Activated naive CD8-positive, alpha-beta T cell treated with anti-CD3 and anti-CD28 coated beads, Interleukin-2, amount 50 U/mL, for 24 hours (primary cell): ENCODE measurements at places on chromosomes 2 and 18.
A peak's percentile ranks its signal among the peaks of the same experiment; 100 is the strongest.

GRCh38 chr2:237874585-237875161 lies 15.2 kb downstream of the RAMP1 start:
- no peak for DNase-seq

GRCh38 chr2:95299961-95300360 lies 2.8 kb downstream of the KCNIP3 start:
- no peak for DNase-seq

GRCh38 chr2:119846021-119846420 lies 86.3 kb downstream of the PTPN4 start:
- no peak for DNase-seq

DNA sequence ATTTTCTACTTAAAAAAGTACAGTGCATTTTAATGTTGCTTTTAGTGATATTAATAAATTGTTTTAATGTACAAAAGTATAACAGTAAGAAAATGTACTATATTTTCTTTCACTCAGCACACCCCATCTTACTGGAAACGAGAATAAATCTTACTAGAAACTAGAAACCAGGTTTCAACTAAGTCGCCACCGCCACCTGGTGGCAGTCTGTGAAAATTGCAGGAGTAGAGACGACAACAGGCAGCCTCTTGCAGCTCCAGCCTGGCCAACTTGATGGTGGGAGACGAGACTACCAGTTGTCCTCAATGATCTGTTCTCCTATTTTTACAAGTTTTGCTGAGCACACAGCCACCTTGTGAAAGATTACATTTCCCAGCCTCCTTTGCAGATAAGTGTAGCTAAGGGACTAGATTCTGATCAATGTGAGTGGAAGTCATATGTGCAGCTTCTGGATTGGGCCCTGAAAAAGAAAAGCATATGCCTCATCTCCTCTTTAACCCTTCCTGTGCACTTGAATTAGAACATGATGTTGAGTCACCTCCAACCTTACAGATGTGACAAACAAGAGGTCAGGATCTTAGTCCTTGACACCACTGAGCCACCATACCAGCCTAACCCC lies 8.7 kb downstream of the OTOF start:
- DNase-seq, result peak; percentile 73

GRCh38 chr2:78029392-78029995 lies 507.3 kb upstream of the LRRTM4 start:
- DNase-seq, result no peak

DNA sequence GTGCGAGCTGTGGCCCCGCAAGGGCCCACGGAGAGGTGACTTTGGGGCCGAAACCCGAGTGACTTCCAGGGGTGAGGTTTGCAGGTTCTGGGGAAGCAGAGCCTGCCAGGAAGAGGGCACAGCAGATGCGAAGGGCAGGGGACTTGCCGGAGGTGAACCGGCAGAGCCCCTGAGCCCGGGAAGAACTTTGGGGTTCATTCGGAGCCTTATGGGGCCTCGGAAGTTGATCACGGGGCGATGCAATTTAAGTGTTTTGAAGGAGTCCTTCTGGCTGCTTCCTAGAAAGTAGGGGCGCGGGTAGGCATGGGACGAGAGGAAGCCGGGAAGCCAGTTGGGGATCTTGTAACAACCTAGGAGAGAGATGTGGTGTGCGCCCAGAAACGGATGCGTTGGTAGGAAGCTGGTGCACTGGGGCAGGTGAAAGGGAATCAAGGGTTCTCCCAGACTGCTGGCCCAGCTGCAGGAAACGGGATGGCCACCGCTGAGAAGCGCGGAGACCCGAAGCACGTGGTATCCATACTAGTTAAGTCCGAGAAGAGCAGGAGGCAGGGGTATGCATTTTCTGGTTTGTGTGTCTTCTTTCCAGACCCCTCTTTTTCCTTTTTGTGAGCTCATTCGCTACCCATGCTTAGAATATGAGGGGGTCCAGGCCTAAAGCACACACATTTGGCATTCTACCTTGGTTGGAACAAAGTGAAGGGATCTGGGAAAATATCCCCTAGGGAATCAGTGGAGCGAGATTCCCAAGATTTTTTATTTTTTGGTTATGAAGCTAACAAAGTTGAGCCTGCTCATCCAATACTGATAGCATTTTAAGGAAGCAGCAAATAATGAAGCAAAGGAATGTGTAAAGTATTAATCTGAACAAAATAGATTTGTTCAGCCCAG lies 758 bp downstream of the SCLY start:
- DNase-seq, result peak; percentile 36

GRCh38 chr2:11676640-11677039 lies 6.6 kb upstream of the NTSR2 start:
- DNase-seq, result no peak

GRCh38 chr18:8779251-8779650 lies 73.9 kb downstream of the MTCL1 start:
- DNase-seq, result no peak

DNA sequence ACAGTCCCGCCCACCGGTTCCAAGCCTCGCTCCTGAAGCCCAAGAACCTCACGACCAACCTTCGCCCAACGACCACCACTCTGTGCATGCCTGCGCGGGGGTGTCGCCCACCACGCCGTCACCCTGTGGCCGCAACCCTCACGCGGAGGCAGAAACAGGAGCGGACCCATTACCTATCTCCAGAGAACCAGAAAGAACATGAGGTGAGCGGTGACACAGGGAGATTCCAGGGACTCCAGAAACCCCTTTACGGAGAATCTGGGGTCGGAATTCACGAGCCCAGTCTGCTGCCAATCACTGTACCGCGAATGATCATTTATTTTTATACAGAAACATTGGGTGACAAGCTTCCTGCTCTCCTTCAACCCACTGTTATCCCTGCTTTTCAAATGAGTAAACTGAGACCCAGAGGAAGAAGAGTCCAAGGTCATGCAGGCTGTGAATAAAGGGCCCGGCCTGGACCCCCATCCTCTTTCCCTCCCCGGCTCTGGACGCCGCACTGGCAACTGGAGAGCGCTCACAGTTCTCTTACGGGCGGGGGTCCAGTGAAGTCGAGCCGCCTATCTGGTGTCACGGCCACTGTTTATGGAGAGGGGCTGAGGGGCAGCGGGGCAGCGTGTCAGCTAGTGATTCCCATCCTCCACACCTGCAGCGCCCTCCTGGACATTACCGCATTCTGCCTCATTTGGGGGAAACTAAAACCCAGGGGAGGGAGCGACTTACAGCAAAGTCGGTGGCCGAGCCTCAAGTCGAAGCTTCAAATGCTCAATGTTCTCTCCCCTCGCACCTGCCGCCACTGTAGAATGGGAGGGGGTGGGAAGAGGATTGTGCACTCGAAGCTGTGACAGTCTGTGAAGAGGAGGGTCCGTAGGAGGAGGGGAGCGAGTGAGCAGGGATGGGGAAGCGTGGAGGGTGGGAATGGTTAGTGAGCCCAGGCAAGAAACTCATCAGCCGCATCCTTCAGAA lies 723 bp upstream of the SLC30A3 start:
- no peak for DNase-seq

DNA sequence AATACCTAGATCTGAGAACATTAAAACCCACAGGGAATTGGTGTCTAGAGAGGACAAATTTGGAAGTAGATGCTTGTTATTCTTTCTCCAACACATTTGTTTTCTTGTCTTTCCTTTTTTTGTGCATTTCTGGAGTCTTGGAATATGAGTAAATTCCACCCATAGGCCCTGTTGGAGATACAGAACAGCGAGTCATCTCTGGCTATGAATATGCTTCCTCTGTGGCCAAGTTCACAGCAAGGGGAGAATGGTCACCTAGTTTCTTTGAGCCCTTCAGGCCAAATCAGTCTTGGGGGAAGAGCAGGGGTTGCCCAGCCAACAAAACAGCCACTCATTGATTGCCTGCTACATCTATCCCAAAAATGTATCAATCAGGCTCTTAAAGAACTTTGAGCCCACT lies 31.3 kb downstream of the SP140L start:
- DNase-seq, result no peak

- DNase-seq, result no peak
Measured at GRCh38 chr2:25032094-25032493, 9.8 kb upstream of the EFR3B start.

DNA sequence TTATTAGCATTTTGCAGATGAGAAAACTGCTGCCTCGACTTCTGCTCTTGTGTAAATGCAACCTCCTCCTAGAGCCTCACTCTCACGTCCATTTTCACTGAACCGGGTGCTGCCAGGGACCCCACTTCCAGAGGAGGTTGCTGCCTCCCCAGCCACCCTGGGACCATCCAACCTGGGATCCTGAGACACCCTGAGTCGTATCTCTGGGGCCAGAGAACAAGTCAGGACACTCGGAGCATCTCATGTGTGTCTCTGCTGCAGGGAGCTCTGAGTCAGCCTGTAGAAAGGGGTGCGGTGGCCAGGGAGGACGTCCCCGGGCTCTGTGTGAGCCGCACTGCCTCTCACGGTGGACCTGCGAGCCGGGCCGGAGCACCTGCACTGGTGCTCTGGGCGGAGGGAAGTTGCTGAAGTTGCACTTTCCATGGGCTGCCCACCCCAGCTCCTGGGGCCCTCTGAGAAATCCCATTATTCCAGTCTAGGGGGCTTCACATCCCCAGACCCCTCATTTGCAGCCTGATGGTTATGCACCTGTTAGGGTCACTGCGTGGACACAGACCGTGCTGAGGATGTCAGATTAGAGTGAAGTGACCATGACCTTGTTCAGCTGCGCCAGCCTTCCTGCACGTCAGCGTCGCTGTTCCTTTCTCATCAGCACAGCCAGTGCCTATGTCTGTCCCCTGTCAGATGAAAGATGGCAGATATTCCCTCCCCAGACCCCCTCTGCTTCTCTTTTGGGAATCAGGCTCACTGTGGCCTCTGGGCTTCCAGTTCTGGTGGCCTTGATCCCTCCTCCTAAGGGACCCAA lies 230.4 kb downstream of the KLHL29 start:
- DNase-seq, result no peak

- DNase-seq, result no peak
Measured at GRCh38 chr2:158045362-158045761, 56.3 kb upstream of the UPP2 start.

- DNase-seq, result no peak
Measured at GRCh38 chr2:179825494-179825893, 35.9 kb downstream of the ZNF385B start.

GRCh38 chr2:37872192-37872750 lies 52.8 kb upstream of the RMDN2 start:
- no peak for DNase-seq

GRCh38 chr2:196046123-196046917 lies 22.3 kb downstream of the DNAH7 start:
- no peak for DNase-seq

DNA sequence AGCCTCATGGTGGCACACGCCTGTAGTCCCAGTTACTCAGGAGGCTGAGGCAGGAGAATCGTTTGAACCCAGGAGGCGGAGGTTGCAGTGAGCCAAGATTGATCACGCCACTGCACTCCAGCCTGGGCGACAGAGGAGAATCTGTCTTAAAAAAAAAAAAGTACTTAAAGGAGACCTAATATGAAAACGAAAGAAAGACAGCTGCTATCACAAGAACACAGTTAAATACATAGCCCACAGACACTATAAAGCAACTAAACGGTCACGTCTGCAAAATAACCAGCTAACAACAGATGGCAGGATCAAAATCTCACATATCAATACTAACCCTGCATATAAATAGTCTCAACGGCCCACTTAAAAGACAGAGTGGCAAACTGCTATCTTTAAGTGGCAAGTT lies 43.9 kb upstream of the TACR1 start:
- DNase-seq, result no peak

GRCh38 chr2:26623541-26624495 lies 17.3 kb downstream of the CIB4 start:
- DNase-seq, result no peak

- DNase-seq, result no peak
Measured at GRCh38 chr2:33791625-33792024, 192.5 kb upstream of the FAM98A start.

DNA sequence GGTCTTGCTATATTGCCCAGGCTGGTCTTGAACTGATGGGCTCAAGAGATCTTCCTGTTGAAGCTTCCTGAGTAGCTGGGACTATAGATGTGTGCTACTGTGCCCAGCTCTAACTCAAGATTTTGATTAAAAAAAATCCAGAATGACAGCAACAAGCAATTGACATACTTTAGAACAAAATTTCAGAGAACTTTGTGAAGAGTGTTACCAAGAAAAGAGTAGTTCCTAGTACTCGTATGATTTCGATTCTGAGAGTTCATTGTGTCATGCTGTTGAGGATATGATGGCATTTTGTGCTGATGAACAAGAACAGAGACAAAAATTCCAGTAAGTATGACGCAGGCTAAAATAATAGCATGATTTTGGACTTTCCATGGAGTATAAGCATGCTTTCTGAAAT lies 90.2 kb upstream of the TWSG1 start:
- no peak for DNase-seq

- DNase-seq, result peak; percentile 50
Measured at GRCh38 chr18:3451989-3452749, 2.2 kb downstream of the TGIF1 start.

GRCh38 chr2:198546122-198546521 lies 741.7 kb downstream of the PLCL1 start:
- no peak for DNase-seq

GRCh38 chr18:30192216-30192615 lies 850.3 kb downstream of the DSC3 start:
- DNase-seq, result no peak

DNA sequence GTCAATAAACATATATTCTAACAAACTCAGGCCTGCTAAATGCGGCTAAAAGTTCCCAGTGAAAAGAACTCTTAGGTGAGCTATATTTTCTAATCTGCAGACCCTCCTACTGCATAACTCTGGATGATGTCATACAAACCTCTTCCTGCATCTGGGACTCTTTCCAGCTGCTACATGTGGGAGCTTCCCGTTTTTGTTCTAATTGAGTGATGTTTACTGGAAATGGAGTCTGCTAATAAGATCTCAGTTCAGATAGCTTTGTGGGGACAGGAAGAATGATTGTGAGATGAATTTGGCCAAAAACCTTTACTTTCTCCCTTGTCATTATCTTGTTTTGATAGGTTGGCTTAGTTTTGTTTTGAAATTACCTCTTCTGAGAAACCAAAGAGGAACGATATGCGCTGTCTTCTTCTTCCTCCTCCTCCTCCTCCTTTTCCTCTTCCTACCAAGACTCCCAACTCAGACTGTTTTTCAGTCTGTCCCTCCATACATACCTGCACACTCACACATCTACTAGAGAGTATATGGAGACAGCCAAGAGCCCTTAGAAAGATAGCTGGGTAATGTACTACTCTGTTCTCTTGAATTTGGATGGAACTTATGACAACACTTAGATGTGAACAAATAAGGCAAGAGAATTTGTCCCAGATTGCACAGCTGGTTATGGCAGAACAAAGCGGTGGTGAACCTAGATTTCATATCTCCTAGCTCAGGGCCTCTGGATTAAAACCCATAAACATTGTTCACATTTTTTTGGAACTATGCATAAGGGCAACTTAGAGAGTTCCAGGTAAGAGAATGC lies 39.8 kb upstream of the AAK1 start:
- DNase-seq, result no peak

DNA sequence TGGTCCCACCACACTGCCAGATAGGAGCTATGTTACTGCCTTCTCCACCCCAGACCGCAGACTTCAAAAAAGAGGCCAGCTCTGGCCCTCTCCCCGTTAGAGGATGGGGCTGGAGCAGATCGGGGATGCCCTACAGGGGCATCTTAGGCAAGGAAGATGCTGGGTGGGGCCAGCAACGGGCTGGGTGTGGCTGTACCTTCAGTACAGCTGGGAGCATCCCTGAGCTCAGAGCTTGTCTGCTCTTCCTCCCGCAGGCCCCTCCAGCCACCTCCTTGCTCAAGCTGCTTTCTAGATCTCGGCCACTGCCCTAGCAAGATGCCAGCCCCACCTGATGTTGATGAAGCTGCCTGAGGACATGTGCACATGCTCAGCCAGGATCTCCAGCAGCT lies 9.8 kb downstream of the PTPRN start:
- DNase-seq, result no peak
